ENCODE measurements at places on chromosomes 12 and 14.

- DNase-seq: no peak
Measured at GRCh38 chr14:93954900-93955849, 21.2 kb downstream of the ASB2 start.

DNA sequence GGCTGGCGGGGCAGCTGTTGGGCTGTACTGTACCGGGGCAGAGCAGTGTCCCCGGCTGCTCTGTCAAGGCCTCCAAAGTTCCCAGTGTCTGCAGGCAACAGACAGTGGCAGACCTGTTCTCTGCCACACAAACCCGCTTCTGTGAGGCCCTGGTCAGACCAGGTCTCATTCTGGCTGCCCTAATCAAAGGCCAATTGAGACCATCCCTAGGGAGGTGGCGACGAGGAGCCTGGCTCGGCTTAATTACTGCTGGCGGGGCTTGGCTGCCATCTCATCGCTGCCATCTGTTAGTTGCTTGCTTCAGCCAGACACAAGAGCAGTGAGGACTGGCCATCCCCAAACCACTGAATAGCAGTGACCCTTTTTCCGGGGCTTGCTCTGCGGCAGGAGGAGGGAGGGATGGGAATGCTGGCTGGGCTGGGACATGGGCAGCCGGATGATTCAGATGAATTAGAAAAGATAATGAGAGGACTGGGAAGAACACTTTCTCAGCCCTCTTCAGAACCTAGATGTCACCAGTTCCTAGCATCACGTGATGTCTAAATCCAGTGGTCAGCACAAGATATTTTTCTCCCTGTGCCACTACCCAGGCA is 24.5 kb downstream of the ERG28 start:
- DNase-seq: no peak

DNA sequence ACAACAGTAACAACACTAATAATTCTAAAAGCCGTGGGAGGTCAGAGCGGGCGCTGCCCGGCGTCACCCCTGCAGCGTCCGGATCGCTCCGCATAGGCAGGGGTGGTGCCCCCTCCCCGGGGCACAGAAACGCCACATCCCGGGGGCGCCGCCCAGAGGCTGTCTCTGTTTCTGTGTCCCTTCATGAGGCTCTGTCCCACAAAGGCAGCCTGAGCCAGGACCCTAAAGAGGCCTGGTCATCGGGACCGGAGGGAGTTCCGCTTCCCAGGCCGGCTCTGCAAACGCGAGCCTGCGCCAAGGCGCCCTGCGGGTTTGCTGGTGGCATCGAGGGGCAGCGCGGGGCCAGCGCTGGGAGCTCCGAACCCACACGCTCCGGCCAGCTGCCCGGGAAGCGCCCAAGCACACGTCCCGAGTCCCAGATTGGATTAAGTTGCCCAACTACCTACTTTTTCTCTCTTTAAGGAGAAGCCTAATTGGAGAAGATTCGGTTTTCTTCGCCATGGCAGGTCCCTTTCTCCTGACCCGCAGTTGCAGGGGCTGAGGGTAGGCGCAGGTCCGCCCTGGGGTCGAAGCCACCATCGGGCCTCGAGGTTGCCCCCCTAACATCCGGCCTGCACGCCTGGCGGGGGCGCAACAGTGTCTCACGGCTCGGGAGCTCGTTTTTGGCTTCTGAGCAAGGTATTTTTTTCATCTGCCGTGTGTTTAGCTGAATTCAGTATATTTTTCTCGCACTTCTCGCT is 421.7 kb downstream of the VRK1 start:
- DNase-seq: no peak

DNA sequence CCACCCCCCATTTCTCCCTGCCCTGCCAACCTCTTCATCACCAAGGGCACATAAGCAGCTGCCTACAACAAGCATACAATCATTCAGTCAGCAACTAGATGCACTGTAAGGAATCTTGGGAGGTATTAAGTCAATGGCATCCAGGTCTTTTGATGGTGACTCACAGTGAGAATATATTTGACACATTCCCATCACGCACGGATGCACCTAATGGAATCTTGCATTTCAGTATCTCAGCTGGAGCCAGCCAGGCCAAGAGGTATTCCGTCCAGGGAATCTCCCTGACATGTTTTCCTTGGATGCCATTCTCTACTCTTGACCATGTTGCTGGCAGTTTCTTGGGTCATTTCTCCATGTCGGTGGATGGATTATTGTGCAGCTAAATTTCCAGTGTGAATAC is 73.9 kb upstream of the CAPRIN2 start:
- no peak for DNase-seq

DNA sequence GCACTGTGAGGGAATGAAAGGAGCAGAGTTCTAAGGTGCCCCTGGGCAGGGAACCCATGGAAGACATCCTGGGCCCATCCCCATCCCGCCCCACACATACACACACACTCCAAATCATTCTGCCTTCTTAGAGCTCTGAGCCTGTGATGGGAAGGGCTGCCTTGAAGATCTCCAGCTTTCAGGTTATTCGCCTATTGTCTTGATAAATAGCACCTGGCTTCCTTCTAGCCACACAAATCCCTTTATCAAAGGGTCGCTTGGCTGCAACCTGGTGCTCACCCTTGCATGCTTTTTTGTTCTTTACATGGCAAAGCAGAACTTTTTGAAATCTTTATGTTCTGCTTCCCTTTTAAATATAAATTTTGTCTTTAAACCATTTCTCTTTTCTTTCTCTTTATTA is 112.2 kb upstream of the TMTC1 start:
- DNase-seq: no peak

DNA sequence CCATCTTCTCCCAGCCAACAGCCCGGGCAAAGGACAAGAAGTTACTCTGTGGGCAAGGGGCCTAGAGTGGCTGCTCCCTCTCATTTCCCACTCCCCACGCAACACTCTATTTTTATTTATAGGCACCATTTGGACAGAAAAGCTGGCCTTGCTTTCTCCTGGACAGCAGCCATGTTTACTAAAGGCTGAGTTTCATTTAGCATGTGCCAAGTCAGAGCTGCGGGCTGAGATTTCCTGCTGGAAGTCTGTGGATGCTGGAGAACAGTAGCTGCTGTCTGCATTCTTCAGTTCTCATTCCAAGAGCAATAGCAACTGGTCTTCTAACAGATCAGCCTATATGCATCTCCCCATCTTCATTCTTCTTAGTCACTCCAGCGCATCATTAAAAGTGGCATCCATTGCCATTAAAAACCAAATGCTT is 8.3 kb downstream of the COL2A1 start:
- DNase-seq: no peak

DNA sequence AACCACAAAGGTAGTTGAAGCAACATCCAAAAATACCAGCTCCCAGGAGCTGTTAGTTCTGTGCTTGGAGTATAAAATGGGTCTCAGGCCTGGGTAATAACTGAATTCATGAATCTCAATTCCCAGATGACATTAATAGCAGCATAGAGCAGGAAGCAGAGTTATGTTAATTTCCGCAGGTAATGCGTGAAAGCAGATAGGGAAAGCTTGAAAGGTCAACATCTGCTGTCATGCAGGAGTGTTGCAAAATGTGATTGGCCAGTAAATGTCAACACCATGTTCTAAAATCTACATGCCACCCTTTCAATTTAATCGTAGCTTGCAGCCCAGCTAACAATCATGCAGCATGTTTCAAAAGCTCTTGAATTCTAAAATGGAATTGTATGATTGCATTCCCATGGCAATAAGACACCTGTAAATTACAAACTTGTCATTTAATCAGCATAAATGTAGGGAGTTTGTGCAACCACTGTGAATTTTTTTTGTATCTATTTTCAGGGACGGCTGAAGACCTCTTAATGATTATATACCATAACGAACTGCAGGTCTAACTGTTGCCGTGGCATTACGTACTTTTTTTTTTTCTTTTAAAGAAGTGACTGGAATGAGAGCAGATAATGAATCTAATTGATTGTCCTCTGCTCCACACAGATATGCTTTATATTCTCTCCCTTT is 635.8 kb upstream of the FOXG1 start:
- no peak for DNase-seq

DNA sequence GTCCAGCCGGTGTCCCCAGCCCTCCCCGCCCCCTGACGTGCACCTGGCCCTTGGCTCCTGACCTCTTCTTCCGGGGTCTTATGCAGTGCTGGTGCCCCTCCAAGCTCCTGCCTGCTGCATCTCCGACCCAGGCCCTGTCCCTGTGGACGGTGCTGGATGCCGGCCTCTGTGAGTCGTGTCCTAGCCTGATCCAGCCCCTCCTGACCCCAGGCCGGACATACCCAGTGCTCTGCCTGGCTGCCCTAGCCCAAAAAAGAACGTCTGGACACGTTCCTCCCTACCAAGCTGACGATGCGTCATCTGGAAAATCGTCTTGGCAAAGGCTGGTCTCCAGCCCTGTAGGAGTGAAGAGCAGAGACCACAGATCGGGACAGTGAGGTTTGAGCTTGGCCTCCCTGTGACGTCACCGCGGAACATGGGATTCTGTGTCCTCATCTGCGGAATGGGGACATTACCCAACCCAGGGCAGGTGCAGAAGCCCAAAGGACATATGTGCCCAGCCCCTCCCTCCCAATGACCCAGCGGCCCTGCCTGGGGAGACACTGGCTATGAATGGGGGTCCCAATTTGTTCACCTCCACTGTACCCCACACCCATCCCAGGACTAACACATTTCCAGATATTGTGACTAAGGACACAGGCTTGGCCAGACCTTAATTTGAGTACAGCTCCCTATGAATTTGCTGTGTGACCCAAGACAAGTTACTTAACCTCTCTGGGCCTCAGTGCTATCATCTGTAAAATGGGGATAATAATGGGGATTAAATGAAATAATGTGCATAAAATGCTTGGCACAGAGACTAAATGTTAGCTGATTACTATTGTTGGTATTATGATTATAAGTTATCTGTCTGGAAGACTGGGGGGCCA is 51.0 kb upstream of the BCL11B start:
- no peak for DNase-seq

DNA sequence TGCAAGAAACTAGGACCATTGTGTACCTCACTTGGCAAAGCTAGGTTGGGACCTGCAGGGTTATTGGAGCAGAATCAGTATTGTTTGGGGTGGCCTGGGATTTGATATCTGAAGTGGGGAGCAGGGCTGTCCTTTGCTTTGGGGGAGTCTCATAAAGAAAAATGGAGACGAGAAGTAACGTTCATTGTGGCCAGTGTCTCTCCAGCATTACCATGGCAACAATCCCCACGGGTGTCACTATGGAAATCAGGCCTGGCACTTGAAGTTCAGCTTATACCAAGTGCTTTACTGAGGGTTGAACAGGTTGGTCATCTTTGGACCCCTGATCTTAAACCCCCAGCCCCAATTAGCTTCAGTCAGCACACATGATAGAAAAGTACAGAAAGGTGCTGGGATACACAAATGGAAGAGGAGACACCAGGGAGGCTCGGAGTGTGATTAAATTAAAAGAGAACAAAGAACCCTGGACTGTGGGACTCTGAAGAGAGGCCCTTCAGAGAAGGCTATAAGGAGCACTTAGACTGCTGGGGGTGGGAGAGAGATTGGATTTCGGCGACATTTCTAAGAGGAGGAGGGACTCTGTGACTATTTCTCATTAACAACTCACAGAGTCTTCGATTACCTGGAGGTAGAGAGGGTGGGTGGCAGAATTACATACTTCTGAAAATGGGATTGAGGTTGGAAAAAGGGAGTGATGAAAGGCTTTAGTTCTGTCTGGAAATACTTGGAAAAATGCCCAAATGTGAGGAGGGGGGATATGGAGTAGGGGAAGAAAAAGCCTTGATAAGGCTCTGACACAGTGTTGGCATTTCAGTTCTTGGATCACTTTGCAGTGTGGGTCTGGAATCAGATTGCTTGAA is 3.7 kb downstream of the KIF5A start:
- DNase-seq: no peak

GRCh38 chr14:88998027-88998426 is 173.6 kb downstream of the TTC8 start:
- no peak for DNase-seq

DNA sequence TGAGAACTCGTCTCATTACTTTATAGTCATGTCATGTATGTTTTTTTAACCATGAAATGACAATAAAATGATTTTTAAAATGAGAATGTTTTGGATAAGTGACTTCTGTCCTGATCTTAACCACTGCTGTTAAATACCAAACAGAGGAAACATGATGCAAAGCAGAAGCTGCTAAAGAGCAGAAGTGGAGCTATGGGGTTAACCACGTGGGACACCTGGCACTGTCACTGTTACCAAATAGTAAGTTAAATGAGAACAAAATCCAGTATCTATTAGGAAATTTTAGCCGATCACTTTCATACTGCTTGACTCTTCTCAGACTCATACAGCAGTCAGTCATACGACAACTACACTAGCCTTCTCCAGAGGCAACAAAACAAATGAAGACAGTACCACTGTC is 82.4 kb downstream of the SCAF11 start:
- DNase-seq: no peak

- no peak for DNase-seq
Measured at GRCh38 chr12:71465796-71466195, 26.2 kb downstream of the LGR5 start.

DNA sequence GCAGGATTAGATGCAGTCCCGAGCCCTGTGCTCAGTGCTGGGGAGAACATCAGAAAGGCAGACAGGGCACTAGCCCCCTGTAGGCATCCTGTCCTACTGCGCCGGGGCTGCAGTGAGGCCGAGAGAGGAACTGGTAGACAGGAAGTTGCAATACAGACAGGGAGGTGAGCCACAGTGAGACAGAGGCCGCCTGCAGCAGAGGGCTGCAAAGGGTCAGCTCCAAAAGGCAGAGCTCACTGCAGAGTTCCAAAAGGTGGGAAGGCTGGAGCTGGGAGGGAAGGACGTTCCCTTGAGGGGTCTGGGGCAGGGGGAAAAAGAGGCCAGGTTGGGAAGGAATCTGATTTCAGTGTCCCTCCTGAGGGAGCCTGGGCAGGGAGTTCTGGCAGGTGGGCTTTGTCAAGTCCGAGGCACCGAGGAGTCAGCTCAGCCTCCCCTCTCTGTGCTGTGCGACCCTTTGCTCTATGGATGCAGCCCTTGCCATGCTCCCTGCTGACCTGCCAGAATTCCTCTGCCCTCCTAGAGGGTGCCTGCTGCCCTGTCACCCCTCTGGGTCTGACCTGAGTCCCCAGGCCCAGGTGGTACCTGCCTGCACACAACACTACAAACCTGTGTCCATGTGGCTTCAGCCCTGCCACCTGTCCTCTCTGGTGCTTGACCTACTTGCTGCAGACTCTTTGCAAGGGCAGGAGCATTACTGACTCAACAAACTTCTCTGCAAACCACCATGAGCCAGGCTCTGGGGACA is 63.5 kb downstream of the PRMT8 start:
- no peak for DNase-seq

DNA sequence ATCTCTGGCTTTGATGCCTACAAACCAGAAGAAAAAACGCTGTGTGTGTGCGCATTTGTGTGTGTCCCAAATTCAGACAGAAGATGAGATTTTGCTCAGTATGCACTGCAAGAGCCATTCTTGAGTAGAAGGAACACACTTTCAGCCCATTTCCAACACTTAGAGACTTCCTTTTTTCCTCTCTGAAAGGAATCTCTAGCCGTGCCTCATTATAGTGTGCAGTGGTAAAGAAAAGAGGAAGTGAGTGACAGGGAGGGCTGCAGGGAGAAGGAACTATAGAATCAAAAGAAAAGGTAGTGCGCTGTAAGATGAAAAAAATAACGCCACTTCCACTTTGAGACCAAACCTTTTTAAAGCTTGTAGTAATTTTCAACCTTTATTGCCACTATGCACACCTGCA is 1400.9 kb upstream of the FLRT2 start:
- no peak for DNase-seq
